ENCODE measurements at places on chromosomes 2 and 18.
A peak's percentile ranks its signal among the peaks of the same experiment; 100 is the strongest.

GRCh38 chr2:25314514-25315315, 27.0 kb downstream of the DNMT3A start:
- peak; percentile 22 for DNase-seq

GRCh38 chr2:31066551-31066950, 71.7 kb downstream of the GALNT14 start:
- no peak for DNase-seq

- DNase-seq, result no peak
Measured at GRCh38 chr18:8771930-8772329, 66.6 kb downstream of the MTCL1 start.

DNA sequence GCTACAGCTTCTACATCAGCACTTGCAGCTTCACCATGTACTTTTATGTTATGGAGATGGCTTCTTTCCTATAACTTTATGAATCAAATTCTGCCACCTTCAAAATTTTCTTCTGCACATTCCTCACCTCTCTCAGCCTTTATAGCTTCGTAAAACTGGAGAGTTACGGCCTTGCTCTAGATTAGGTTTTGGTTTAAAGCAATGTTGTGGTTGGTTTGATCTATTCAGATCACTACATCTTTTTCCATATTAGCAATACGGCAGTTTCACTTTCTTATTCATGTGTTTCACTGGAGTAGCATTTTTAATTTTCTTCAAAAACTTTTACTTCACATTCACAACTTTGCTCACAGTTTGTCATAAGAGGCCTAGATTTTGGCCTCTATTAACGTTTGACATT, 242.9 kb upstream of the GYPC start:
- no peak for DNase-seq

GRCh38 chr2:25301453-25302352, 40.0 kb downstream of the DNMT3A start:
- no peak for DNase-seq

GRCh38 chr2:217282531-217282930, 422.7 kb upstream of the TNP1 start:
- no peak for DNase-seq

DNA sequence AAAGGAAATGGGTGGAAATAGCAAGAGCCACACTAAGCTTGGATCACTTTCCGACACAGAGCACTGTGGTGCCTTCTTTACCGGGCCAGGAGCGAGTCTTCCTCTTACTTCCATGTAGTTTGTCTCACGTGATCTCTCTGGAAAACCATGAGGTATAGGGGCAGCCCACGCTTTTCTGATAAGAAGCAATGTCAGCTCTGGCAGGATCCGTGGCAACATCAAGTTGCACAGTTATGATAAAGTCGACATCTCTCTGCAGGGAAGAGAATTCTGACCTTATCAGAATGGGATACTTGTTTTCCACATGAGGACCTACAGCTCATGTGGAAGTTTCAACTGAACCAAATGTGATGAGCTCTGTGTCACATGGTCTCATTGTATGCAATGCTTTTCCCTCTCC, 29.5 kb downstream of the MSGN1 start:
- no peak for DNase-seq

Measured in NCI-H510A treated with DMSO at 0.1 percent for 48 hours (cell line).